ENCODE measurements at places on chromosomes 16 and 17. TPM values are rescaled to one million over a fixed set of nuclear protein-coding genes. Genes with fewer than 3 reads are reported as not detected.
A peak's percentile ranks its signal among the peaks of the same experiment; 100 is the strongest.

DNA sequence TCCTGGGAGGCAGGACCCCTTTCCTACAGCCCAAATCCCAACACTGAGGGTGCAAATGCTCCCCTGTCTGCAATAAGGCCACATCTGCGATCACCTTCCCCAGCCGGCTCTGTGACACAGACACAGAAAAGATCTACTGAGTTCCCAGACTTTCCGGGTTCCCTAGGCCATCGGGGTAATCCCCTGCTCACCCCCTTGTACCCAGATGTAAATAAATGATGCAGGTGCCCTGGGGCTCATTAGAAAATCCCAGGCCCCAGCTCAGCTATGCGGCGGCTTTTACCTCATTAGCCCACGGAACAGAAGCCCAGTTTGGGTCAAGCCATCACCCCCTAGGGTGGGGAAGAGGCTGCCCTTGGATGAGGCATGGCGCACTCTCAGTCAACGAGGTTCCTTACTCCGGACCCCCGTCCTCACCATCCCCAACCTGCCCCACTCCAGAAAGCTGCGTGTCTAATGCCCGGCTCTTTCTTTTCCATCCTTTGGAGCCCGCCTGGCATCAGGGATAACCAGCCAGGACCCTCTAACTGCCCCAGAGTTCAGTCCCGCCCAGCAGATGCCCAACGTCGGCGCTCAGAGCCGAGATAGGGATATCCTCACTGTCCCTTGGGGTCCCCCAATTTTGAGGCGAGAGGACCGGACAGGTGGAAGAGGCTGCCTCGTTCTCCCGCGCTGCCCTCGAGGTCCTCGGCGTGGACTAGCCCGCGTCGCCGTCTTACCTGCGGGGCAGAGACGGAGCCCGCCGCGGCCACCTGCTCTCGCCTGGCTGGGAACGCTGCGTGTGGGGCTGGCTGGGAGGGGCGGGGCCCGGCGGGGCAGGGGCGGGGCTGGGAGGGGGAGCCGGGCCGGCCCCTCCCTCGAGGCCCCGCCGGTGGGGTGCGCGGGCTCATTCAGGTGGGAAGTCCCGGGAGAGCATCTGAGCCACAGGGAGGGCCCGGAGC is at the start of gene ZNF385C:
TSS of gene ZNF385C (minus strand) at position 783 of the 941 bp plus-strand sequence. CDS start 35,417 bp downstream, outside the sequence.
- no peak for DNase-seq
- H3K27me3 ChIP-seq, result no peaks in the 10 kb centered on the region
- no peaks in the 10 kb centered on the region for H3K36me3 ChIP-seq
- H3K4me3 ChIP-seq, result peak within 1 kb of the TSS; percentile 48
- H3K27ac ChIP-seq, result no peak within 1 kb of the TSS

GRCh38 chr17:39462631-39463375 is 1.5 kb downstream of the CDK12 start:
- H3K4me1 ChIP-seq, result peaks cover 22% of the 10 kb centered on the region
- no peak for DNase-seq
- H3K4me3 ChIP-seq, result peak overlapping the region; percentile 95
- no peaks in the 10 kb centered on the region for H3K27me3 ChIP-seq
- no peaks in the 10 kb centered on the region for H3K36me3 ChIP-seq

The EFCAB5 gene
- not detected for total RNA-seq

DNA sequence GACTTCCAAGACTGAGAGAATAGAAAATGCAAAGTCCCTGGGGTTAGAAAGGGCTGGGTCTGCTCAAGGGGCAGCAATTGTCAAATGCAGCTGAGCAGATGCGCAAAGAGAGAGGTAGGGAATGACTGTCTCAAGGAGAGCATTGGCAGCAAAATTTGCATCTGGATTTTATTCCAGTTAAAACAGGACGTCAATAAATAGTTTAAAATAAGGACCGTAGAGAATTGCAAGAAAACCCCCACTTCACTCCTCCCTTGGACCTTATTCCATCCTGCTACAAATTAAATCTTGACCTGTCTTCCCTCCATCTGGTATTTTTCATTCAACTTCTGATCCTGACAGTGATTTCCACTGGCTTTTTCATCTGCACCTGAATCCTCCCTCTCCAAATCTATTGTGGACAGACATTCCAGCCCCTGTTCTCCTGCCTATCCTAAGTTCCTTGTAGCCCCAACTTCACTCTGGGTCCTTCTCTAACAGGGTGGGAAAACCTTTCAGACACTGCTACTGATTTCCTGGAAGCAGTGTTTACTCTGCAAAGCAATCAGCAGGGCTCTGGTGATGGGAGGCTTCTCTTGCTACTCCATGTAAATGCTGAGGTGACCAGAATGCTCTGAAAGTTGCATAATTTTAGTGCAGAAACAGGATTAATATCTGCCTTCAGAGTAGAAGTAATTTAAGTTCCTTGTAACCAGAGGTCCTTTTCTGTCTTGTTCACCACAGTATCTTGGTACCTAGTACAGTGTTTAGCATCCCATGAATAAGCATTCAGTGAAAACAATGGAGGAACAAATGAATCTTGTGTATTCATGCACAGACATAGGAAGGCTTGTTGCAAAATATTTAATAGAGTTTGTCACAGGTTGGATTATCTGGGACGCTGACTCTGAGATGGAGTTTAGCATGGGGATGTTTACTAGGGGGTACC is 79.2 kb downstream of the CDH11 start:
- no peaks in the 10 kb centered on the region for H3K36me3 ChIP-seq
- H3K4me3 ChIP-seq, result no peak overlapping the region
- H3K4me1 ChIP-seq, result no peaks in the 10 kb centered on the region
- DNase-seq, result no peak

The DLG4 gene
- 13.9 TPM for total RNA-seq

- DNase-seq, result no peak
- H3K36me3 ChIP-seq, result peaks cover 11% of the 10 kb centered on the region
- peak overlapping the region; percentile 96 for H3K27ac ChIP-seq
- H3K27me3 ChIP-seq, result no peaks in the 10 kb centered on the region
Measured at GRCh38 chr17:4833941-4834680, 971 bp downstream of the MINK1 start.

DNA sequence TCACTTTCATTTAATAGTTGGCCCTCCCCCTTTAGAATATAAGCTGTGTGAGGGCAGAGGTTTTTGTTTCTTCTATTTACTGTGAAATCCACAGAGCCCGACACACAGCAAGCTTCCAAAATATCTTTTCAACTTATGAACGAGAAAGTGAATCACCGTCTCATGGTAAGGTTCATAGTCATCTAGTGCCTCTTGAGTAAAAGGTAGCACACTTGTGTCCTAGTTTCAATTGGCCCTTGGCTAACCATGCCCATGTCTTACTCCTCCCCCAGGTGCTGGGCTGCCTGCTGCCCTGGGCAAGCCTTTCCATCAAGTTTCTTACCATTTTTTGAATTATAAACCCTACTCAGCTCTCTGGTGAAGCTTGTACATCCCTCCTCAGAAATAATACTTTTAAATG is 12.4 kb upstream of the GP2 start:
- H3K27ac ChIP-seq, result no peak overlapping the region
- no peaks in the 10 kb centered on the region for H3K27me3 ChIP-seq
- no peaks in the 10 kb centered on the region for H3K36me3 ChIP-seq
- H3K4me3 ChIP-seq, result no peak overlapping the region
- H3K4me1 ChIP-seq, result no peaks in the 10 kb centered on the region
- no peak for DNase-seq

GRCh38 chr17:5975661-5976060 is 94.5 kb upstream of the WSCD1 start:
- H3K27me3 ChIP-seq, result no peaks in the 10 kb centered on the region
- no peak for DNase-seq
- H3K36me3 ChIP-seq, result no peaks in the 10 kb centered on the region
- no peak overlapping the region for H3K4me3 ChIP-seq

DNA sequence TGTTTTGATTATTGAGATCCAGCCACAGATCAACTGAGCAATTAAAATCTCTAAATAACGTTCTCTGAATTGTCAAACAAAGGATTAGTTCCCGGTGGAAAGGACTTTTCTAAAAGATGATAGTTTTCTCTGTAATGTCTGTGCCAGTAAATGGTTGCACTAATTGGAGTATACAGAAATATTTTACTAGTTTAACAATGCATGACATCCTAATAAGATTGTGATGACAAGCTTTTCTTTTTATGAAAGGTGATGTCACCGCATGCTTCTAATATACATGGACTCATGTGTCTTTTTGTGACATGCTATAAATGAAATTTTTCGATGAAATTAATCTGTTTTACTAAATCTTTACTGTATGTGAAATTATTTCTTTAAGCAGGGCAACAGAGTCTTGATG is 211.1 kb downstream of the IRX3 start:
- no peak overlapping the region for H3K27ac ChIP-seq
- no peaks in the 10 kb centered on the region for H3K4me1 ChIP-seq
- H3K27me3 ChIP-seq, result no peaks in the 10 kb centered on the region
- H3K4me3 ChIP-seq, result no peak overlapping the region

DNA sequence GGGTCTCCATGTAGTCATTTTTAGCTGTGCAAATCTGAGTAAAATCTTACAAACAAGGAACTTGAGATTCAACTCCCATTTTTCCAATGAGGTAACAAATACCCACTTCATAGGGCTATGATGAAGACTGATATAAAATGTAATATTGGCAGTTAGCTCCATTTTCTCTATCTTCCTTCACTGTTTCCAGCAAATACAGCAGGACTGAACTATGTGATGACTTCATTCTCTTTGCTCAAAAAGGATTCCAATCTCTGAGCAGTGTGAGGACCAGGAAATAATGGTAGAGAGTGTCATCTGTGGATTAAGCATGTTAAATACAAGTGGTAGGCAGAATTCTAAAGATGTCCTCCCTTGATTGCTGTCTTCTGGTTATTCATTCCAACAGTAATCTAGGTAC is 18.3 kb downstream of the RND2 start:
- no peaks in the 10 kb centered on the region for H3K27me3 ChIP-seq
- no peak overlapping the region for H3K4me3 ChIP-seq
- H3K27ac ChIP-seq, result no peak overlapping the region
- DNase-seq, result no peak
- H3K4me1 ChIP-seq, result no peaks in the 10 kb centered on the region

The PDIA2 gene
- total RNA-seq, result not detected

- no peak overlapping the region for H3K27ac ChIP-seq
- H3K36me3 ChIP-seq, result no peaks in the 10 kb centered on the region
- no peak overlapping the region for H3K4me3 ChIP-seq
- no peak for DNase-seq
- H3K27me3 ChIP-seq, result no peaks in the 10 kb centered on the region
Measured at GRCh38 chr17:82410014-82410716, 8.0 kb upstream of the HEXD start.

DNA sequence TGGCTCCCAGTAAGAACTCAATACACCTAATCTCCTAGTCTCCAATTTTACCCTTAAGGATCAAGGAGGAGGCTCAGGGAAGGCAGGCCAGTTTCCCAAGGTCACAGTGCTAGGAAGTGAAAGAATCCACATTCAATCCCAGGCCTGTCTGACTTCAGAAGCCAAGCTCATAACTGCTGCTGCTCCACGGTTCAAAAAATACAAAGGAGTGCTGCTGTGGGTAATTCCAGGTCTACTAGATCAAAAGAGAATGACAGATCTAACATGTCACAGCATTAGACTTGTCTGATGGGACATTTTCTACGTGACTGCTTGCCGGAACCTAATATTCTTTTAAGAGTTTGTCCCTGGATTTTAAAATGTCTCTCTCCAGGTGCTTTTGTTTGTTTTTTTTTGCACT is 48.8 kb upstream of the IRX6 start:
- H3K4me3 ChIP-seq, result no peak overlapping the region
- peak overlapping the region; percentile 89 for H3K27ac ChIP-seq
- peaks cover 8% of the 10 kb centered on the region for H3K4me1 ChIP-seq
- H3K36me3 ChIP-seq, result no peaks in the 10 kb centered on the region

DNA sequence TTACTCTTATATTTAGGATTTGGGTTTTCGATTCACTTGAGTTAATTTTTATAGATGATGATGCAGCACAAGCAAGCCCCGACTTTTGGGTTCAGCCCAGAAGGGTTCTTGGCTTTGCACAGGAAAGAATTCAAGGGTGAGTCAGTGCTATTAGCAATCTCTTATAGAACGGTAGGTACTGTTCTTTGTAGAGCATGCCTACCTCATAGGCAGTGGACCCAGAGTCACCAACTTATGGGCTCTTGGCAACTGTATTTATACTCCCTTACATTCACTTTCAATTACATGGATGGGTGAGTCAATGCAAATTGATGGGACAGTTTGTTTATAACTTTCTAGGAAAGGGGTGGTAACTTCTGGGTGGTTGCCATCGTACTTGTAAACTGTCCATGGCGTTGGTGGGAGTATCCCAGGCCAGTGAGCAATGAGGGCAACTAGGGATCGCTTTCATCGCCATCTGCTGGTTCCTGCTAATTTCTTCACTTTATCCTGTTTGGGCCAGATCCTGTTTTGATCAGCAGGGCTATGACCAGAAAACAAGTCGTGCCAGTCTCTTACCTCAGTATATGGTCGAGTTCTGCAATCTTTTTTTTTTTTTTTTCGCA is 362.6 kb downstream of the CNTNAP4 start:
- H3K27me3 ChIP-seq, result no peaks in the 10 kb centered on the region
- no peak overlapping the region for H3K4me3 ChIP-seq
- H3K27ac ChIP-seq, result no peak overlapping the region
- DNase-seq, result no peak
- H3K4me1 ChIP-seq, result no peaks in the 10 kb centered on the region
- no peaks in the 10 kb centered on the region for H3K36me3 ChIP-seq

DNA sequence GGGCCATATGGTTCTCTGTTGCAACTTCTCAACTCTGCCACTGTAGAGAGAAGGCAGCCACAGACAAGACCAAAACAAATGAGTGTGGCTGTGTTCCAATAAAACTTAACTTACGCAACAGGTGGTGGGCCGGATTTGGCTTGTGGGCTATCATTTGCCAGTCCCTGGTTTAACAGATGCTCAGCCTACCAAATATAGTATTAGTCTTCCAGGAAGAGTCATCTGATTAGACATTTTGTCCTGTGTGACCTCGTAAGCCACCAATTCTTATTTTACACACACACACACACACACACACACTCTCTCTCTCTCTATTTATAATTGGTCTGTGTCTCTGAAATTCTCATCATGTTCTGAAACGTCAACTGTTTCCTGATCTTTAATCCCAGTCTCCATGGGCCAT is 245.9 kb downstream of the XYLT1 start:
- H3K4me3 ChIP-seq, result no peak overlapping the region
- peaks cover 16% of the 10 kb centered on the region for H3K4me1 ChIP-seq
- no peaks in the 10 kb centered on the region for H3K36me3 ChIP-seq
- H3K27me3 ChIP-seq, result no peaks in the 10 kb centered on the region

DNA sequence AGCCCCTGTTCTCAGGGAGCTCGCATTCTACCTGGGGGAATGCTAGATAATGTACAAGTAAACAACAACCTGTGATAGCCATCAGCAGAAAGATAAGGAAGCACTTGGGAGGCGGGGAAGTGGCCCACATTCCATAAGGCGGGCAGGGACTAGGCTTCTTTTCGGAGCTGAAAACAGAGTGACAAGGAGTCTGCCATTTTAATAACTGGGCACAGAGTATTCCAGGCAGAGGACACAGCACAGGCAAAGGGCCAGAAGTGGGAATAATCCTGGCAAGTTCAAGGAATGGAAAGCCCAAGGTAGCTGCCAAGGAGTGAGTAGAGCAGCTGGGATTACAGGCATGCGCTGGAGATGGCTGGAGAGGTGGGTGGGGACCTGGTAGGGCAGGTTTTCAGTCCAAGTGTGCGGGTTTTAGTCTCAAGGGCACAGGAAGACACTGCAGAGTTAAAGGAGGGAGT is 24.3 kb downstream of the USP43 start:
- no peaks in the 10 kb centered on the region for H3K27me3 ChIP-seq

- no peak for DNase-seq
- peaks cover 40% of the 10 kb centered on the region for H3K4me1 ChIP-seq
- no peak overlapping the region for H3K27ac ChIP-seq
- no peak overlapping the region for H3K4me3 ChIP-seq
- no peaks in the 10 kb centered on the region for H3K27me3 ChIP-seq
Measured at GRCh38 chr17:77207689-77208216, 67.0 kb downstream of the SEC14L1 start.

The ALOX15B gene
- 51.2 TPM for total RNA-seq

The KRT28 gene
- total RNA-seq, result not detected

The UBE2I gene
- 88.1 TPM for total RNA-seq

The DYNLL2 gene
- total RNA-seq, result 13.0 TPM

Data from esophagus squamous epithelium (tissue), 5 donors.